ENCODE measurements at places on chromosomes 4 and X.

GRCh38 chr4:113471146-113471860 lies 290.2 kb downstream of the CAMK2D start:
- no peak for DNase-seq

GRCh38 chr4:55458164-55458563 lies 62.4 kb downstream of the TMEM165 start:
- no peak for DNase-seq

DNA sequence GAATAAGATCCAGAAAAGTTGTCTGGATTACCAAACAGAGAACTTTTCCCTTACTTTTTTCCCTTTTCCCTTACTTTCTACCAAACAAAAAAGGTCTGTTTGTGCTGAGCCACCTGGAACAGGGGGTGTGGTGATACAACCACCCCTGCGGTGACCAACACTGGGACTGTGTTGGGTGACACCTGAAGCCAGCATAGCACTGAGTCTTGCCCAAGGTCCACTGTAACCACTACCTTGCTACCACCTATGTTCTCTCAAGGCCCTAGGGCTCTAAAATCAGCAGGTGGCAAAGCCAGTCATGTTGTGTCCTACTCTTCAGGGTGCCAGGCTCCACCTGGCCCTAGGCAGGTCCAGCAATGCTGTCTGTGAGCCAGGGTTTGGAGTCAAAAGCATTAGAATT lies 22.8 kb upstream of the UNC5C start:
- DNase-seq: no peak

DNA sequence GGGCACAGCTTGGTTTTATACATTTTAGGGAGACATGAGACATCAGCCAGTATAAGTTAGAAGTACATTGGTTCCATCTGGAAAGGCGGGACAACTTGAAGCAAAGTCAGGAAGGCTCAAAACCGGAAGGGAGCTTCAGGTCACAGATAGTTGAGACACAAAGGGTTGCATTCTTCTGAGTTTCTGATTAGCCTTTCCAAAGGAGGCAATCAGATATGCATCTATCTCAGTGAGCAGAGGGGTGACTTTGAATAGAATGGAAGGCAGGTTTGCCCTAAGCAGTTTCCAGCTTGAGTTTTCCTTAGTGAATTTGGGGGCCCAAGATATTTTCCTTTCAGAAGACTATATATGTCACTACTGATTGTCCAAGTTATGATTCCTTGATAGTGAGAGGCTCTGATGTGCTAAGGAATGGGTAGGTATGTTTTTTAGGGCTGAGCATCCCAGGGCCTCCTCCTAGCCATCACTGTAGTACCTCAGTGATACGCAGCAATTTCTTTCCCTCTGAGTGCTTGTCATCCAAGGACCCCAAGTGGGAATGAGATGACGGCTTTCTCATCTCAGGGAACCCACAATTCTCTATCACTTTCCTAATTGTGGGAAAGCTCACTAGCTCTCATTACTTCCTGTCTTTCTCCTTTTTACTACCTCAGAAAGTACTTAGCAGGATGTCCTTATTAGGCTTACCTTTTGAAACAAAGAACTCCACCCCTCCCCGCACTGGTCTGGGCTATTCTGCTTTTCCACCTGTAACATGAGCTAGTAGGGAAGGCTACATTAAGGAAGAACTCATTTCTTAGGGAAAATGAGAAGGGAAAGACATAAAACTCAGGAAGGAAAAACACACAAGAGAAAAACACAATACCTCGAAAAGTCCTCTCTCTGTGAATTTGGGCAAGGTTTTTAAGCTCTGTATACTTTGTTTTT lies 632.7 kb downstream of the RAPGEF2 start:
- DNase-seq: no peak

GRCh38 chrX:38599796-38600755 lies 38.7 kb downstream of the TSPAN7 start:
- no peak for DNase-seq

- no peak for DNase-seq
These were observed 62.2 kb downstream of the SH3RF1 start for GRCh38 chr4:169208516-169208915.

DNA sequence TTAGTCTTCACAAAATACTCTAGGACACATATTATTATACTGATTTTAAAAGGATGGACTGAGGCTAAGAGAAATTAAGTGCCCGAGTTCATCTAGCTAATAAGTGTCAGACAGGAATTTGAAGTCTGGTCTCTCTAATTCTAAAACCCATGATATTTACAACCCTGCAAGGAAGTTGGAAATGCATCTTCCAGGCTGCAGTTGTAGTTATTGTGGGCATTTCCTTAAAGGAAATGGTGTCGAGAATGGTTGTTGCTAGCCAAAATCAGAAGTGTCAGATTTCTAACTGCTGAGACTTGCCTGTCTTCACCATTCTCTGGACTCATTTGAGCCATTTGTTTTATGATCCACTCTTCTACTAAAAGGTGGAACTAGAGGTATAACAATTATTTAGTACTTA lies 82.5 kb downstream of the FAT4 start:
- no peak for DNase-seq

- DNase-seq: no peak
These were observed 555.6 kb upstream of the FRG1 start for GRCh38 chr4:189385098-189385497.

- DNase-seq: no peak
These were observed 1.2 kb downstream of the METAP1 start for GRCh38 chr4:98996765-98997068.

- DNase-seq: no peak
These were observed 107.0 kb upstream of the STIM2 start for GRCh38 chr4:26753617-26754016.

DNA sequence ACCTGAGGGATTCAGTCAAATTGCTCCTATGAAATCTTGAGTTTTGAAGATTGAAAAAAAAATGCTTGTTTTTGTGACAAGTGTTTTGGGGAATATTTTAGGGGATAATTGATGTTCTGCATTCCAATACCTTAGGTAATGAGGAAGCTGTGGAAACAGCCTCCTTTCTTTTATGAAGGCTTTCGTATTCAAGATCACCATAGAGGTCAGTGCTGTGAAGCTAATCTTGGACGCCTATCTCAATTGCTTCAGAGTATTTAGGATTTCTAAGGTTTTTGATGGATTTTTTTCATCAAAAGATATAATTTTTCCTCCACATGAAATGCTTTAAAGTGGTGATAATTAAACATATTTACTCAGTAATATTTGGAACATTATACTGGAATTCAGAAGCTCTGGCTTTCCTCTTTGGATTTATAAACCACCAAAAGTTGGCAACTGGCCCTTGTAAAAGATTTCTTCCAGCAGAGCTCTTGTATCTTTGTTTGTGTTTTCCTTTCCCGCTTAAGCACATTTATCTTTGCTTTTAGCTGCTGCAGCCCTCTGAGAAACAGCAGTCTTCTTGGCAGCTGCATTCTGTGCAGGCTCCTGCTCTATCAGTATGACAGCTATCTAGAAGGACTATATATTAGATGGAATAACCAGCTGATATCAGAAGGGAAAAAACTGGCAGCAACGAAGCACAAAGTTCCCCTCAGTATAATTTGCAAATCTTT lies 63.7 kb downstream of the HMGB2 start:
- DNase-seq: no peak

DNA sequence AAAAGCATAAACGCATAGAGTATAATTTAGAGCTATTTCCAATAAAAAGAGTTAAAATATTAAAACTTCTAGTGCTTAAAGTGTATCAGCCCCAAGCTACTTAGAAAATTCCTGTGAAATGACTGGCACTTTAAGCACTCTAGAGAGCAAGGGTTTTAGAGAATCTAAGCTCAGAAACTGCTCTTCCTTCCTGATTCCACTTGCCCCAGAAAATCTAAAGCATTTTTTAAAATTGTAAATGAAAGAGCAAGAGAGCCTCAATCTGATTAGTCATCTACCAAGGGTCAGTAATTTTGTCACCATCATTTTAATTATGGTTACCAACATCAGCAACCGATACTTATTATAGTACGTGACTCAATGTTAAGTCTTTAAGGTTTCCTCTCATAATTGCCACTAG lies 25.0 kb downstream of the CTPS2 start:
- no peak for DNase-seq

GRCh38 chr4:66943112-66943511 lies 602.2 kb downstream of the CENPC start:
- no peak for DNase-seq

DNA sequence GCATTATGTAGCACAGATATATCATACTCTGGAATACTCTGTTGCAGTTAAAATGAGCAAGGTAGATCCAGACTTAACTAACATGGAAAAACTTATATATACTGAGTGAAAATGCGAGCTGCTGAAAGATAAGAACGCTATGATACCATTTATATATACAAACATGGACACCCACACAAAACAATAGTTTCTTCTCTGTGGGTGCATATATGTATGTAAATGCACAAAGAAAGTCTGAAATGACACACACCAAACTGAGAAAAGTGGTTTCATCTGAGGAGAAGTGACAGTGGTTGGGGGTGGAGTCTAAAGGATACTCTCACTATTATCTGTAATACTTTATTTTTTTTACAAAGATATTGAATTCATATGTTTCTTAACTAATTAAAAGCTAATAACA lies 12.2 kb upstream of the FGF2 start:
- DNase-seq: no peak

DNA sequence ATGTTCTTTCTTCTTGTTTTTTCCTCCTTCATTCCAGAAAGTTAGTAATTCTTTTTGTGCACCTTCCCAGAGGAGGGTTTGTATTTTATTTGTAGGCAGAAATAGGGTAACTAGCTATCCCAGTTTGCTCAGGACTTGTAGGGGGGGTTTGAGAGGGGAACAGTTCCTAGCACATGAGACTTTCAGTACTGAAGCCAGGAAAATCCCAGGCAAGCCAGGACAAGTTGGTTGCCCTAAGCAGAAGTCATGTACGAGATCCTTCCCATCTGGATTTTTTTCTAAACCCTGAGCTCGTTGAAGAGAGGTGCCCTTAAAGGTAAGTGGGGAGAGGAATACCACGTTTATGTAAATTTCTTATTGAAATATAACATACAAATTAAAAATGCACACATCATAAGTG lies 15.6 kb upstream of the TAB3 start:
- no peak for DNase-seq

- DNase-seq: no peak
These were observed 181.8 kb upstream of the GPRIN3 start for GRCh38 chr4:89489338-89489771.

DNA sequence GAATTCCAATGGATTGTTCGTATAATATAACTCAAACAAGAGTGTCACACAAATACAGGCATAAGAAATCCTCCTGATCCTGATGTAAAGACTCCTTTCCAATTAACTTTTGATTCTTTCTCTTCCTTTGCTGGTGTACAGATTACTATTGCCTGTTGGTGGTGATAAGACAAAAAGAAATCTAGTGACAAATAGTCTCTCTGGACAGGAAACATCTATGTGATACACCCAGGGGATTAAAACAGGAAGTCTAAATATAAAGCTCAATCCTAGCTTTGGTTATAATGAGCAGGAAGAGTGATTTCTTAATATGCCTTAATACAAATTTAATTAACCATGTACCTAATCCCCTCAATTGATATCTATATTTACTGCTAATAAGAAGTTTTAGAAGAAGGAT lies 45.1 kb downstream of the ARHGEF6 start:
- DNase-seq: no peak

DNA sequence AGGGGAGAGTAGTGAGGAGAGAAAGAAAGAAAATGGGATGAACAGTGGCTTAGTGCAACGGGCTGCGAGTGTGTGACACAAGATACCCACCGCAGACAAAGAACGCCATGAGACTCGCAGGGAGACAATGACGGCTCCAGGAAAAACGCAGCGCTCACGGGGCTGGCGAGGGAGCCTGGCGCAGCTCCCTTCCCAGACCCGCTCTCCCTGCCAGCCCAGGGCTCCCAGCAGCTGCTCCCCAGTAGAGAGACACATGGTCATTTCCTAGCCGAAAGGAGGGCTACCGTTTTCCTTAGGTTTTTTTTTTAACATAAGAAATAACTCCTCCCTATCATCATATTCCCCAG lies 149.5 kb downstream of the MAML3 start:
- DNase-seq: no peak

- DNase-seq: no peak
These were observed 164.3 kb upstream of the MAMLD1 start for GRCh38 chrX:150198776-150199175.

DNA sequence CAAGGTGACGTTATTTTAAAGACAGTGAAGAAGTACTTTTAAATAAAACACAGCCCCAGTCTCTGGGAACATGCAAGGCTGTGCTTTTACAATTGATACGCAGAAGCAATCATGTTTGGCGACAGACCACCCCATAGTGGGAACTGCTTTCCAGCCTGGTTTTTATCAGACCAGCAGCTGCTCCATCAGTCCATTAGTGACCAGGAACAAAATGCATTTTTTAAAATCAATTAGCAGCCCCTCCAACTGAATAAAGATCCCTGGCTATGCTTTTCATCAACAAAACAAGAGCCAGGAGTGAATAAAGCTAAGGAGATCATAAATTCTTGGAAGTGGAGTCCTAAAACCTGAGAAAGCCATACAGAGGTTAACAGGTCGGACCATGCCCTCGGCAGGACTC lies 153.0 kb upstream of the TENM3 start:
- no peak for DNase-seq

GRCh38 chr4:86388252-86388651 lies 28.4 kb upstream of the MAPK10 start:
- DNase-seq: no peak

- no peak for DNase-seq
These were observed 62.2 kb upstream of the TNIP3 start for GRCh38 chr4:121226362-121226761.

DNA sequence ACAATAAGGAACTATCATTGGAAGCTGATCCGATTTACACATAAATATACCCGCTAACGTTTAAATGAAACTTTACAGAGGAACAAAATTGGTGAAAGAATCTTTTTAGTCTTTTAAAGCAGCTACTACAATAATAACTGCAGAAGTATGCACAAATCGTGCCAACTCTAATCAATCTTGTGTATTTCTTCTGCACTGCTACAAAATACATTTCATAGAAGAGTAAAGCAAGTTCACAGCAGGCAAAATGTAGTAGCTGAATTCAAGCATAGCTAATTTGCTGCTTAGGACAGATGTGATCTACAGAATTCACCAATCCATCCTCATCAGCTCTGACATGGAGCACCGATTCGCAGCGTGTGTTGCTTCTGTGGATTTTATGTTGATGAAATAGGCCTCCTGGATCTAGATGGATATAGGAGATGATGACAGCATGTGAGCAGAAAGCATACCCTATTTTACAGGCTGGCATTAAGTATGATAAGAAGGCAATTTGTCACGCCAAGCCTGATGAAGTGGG lies 367.3 kb upstream of the FGF13 start:
- DNase-seq: no peak

All from stimulated activated CD8-positive, alpha-beta memory T cell treated with anti-CD3 and anti-CD28 coated beads, Interleukin-15, amount 100 ng/mL, for 24 hours (primary cell).